ENCODE measurements at places on chromosomes 11 and 22.

- DNase-seq: no peak
Observed at GRCh38 chr11:76604626-76605241, 65.8 kb downstream of the LRRC32 start.

GRCh38 chr22:32684822-32685187 lies 116.7 kb upstream of the TIMP3 start:
- DNase-seq: no peak

- DNase-seq: no peak
Observed at GRCh38 chr22:29089507-29089906, 16.7 kb downstream of the KREMEN1 start.

DNA sequence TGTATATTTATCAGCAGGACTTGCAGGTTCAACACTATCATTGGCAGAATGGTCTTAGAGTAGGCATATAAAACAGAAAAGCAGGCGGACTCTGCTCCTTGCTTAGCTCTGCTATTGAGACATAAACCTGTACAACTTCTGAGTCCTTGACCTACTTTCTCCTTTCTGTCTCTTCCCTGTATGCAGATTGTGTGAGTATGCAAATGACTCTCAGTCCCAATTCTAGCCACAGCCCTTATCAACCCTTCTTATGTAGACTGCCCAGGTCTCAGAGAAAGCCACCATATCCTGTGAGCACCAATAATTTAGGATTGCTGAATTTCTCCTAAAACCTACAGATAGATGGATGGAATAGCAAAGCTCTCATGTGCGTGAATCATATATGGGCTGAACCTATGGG lies 367.6 kb upstream of the DDI1 start:
- DNase-seq: no peak

GRCh38 chr22:46147061-46147460 lies 3.3 kb upstream of the PPARA start:
- no peak for DNase-seq

DNA sequence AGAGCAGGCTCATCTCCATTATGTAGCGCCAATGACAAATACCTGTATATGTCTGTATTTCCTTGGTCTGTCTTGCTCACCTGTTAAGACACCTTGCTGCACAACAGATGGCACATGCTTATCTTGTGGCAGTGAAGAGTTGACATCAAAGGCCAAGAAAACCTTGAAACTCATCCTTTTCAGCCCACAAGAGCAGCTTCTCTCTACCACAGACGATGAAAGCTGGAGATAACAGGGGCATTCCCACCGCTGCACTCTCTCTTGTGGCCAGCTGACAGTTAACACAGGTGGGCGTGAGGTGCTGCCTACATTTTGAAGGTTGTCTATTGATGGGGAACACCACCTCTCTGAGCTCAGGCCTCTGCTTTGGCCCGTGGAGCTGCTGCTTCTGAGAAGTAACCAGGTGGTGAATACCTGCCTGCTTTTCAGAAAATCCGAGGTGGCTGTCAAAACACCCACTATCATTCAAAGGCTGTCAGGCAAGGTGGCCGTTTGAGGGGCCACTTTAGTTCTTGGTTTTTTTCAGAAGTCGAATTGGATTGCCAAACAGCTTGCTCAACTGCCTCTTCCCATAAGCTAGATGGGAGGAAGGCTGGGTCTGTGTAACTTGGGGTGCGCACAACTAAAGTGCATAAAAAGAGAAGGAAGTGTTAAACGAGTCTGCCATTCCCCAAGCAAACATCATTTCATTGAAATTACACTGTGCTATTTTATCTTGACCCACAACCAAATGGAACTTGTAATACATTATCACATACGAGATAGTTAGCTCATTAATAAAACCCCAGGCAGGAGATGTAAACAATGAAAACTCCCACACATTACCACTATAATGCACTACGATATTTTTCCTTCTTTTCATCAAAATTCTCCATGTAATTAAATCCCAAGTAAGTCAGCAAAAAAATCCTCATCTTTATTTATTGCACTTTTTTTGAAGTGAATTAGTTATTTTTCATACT lies 87.1 kb upstream of the RAG2 start:
- peak; percentile 11 for DNase-seq

- DNase-seq: peak; percentile 64
Observed at GRCh38 chr11:123111465-123111864, 49.5 kb upstream of the HSPA8 start.

GRCh38 chr11:82176365-82176764 lies 557.3 kb downstream of the FAM181B start:
- no peak for DNase-seq

DNA sequence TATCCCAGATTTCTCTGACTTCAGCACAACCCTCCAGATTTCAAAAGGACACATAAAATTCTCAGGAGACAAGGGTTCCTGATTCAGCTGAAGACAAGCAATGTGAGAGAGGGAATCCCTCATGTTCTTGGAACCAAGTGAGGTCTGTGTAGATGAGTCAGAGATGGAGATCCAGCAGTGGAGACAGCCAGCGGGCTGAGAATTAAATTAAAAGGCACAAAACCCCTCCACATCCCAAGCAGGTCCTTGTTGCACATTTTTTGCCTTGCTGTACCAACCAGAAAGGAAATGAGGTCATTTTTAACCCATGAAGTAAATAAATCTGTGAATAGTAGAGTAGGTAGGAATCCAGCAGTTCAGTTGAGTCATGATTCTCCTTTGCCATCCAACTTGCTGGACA lies 9.7 kb downstream of the MTNR1B start:
- no peak for DNase-seq

GRCh38 chr11:63765688-63766241 lies 2.8 kb downstream of the ZFTA start:
- no peak for DNase-seq

- DNase-seq: no peak
Observed at GRCh38 chr11:1041936-1042608, 5.6 kb upstream of the MUC6 start.

- no peak for DNase-seq
Observed at GRCh38 chr11:113468726-113469345, 6.4 kb downstream of the DRD2 start.

- DNase-seq: no peak
Observed at GRCh38 chr11:17813391-17814059, 78.9 kb downstream of the KCNC1 start.

- peak; percentile 48 for DNase-seq
Observed at GRCh38 chr11:2302306-2302895, 588 bp downstream of the TSPAN32 start.

DNA sequence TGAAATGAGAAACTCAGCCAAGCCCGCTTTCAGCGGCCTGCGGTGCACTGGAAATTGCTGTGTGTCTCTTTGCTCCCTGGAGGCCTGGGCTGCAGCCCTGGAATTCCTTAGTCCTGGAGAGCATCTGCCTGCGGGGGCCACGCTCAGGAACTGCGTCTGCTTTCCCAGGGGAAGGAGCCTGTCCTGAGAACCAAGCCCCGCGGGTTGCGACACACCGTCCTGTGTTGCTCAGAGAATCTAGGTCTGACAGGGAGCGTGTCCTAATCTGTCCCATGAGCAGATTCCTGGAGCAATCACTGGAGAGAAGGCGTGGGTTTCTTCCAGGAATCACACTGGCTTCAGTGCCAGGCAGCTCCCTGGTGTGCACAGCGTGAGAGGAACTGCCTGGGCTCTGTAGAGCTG lies 708.1 kb downstream of the BRD1 start:
- DNase-seq: no peak

- no peak for DNase-seq
Observed at GRCh38 chr11:46338988-46339666, 8.1 kb upstream of the DGKZ start.

DNA sequence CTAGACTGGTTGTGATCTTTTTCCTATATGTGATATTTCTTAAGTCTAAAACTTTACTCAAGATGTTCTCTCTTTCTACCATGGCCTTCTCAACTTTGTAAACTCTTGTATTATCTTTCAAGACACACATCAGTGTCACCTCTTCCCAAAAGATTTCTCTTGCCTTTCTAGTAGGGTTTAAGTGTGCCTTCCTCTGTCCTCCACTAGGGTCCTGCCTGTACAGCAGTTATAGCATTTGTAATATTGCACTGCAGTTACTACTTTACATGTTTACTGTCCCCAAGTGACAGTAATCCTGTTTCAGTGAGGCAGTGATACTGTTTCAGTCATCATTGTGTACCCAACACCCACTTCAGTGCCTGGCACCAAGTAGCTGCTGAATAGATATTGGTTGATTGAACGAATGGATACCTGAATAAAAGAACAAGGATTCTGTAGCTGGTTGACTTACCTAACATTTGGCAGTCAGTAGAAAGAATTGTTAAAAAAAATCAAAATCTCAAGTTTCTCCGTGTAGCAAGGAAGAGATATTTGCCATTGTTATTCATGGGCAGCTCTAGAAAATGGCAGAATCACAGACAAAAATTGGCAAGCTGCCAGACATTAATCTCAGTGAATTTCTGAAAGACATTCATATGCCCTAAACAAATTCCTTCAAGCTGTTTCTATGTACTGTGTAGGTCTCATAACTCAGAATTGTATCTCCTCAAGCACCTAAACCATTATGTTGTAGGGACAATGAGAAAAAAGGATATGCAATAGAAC lies 79.4 kb downstream of the RBMXL2 start:
- DNase-seq: no peak

- no peak for DNase-seq
Observed at GRCh38 chr11:102240502-102240901, 76.8 kb upstream of the BIRC3 start.

- DNase-seq: no peak
Observed at GRCh38 chr11:103488031-103488461, 378.8 kb downstream of the DYNC2H1 start.

DNA sequence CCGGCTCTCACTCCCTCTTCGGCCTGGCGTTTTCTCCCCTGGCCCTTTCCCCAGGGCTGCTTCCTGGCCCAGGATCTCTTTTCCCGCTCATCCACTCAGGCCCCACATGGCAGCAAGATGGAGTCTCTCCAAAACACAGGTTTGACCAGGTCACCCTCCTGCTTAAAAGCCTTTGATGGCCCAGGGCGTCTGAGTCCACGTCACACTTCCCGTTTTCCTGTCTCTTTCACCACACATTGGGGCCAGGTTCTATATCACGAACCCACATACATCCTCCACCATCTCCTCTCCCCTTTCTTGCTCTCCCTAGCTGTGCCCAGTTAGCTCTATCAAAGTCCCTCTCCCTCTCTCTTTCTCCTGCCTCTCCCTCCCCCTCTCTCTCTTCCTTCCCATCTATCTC lies 7.8 kb upstream of the LRRC32 start:
- no peak for DNase-seq

GRCh38 chr11:71115770-71116692 lies 136.3 kb downstream of the SHANK2 start:
- DNase-seq: peak; percentile 15

DNA sequence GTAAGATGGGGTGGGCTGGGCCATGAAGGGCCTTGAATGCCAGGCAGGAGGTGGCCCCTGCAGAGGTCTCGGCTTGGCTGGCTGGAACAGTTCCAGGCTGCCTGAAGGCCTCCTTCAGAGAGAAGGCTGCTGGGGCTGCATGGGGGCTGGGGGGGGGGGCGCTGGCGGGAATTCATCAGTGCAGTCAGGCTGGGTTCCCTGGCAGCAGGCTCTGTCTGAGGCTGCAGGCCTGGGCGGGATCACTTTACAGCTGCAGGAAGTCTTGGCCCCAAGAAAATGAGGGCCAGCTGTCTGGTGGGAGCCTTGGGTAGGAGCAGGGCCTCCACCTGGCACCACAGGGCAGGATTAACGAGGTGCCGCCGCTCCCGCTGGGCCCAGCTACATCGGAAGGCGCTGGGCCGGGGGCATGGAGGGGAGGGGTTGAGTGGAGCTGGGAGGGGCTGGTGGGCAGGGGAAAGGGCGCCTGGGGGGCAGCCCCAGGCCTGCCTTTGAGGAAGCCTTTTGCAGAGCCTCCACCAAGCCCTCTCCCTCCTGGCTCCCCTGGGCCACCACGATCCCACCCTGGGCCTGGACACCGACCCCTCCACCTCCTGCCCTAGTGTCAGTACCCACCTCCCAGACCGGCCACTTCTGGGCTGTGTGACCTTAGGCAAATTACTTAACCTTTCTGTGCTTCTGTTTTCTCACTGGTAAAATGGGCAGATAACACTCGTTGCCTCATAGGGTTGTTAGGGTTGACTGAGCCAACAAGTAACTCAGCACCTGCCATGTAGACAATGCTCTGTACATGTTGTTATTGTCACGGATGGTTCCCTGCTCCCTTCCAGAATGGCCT lies 31.0 kb upstream of the HMOX1 start:
- DNase-seq: no peak

DNA sequence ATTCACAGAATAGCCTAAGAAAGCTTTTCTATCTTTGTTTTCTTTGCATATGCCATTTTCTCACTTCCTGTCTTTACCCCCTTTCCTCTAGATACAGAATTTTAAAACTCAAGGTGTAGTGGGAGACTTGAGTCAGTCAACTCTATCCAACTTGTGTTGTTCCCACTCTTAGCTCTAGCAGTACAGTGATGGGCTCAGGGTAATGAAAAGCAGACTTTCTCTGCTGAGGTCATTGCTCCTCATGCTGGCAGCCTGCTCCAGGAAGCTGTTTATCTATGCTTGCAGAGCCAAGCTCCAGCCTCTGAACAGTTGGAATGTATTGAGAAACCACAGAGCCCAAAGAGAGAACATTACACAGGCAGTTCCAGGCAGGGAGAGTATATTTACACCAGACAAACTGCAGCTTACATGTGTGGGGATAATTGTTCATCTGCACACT lies 68.1 kb downstream of the CSTPP1 start:
- peak; percentile 57 for DNase-seq

DNA sequence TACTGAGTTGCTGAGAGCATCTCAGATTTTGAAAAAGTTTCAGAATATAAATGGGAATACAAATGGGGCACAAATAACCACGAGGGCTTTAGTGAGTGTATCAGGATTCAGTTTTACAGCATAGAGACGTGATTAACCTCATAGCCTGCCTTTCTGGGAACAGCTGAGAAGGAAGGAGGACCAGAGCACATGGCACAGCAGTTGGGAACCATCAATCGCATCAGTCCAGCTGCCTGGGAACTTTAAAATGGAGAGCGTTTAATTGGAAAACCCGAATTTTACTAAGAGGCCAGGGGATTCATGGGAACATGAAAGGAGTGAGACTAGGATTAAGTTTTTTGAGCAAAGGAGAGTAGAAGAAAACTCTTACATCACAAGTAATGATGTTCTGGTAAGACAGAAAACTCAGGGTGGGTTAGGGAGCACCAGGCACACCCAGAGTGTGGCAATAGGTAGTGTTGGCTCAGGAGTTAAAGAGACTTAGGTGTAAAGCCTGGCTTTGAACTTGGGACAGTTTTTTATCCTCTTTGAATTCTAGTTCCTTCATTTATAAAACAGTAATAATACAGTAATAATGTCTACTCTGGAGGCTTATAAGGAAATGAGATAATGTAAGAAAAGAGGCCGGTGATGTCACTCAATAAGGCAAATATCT lies 40.2 kb downstream of the FZD4 start:
- DNase-seq: no peak
